ENCODE measurements at places on chromosomes 7 and 10. TPM values are rescaled to one million over a fixed set of nuclear protein-coding genes. Genes with fewer than 3 reads are reported as not detected.

The PTN gene
- 6.9 TPM for total RNA-seq

The ZNF92 gene
- 11.7 TPM for total RNA-seq

The OR2A5 gene
- not detected for total RNA-seq

The RARRES2 gene
- 23.4 TPM for total RNA-seq

- no peak for DNase-seq
Observed at GRCh38 chr7:68180761-68181160, 1184.1 kb downstream of the TYW1 start.

GRCh38 chr10:44362866-44363711 lies 21.8 kb downstream of the CXCL12 start:
- no peak for DNase-seq

DNA sequence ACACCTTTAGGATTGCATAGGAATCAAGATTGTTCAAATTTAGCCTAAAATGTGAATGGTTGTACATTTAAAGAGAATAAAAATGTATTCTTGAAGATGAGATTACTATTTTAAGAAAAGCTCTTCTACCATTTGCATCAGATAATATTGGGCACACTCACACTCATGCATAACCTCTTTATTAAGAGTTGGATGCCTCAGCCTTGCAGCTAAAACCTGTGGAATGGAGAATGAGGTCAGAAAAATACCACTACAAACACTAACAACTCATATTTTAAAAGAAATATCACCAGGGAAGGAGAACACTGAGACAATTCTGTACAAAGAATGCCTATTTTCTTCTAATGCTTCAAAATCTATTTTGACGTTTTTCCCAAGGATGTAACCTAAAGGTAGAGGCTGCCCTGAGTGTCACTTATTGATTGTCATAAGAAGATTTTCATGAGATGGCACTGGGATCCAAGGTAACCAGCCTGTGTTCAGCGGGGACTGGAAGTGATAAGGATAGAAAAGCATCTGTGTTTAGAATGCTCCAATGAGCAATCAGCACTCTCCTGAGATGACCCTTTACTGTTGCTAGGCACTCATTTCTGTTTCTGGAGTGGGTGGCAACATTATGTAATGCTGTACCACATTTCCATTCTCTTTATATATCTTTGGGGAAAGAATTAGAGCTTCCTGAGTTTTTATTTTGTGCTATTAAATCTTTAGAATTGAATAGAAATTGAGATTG lies 26.6 kb downstream of the REEP3 start:
- no peak for DNase-seq

- no peak for DNase-seq
Observed at GRCh38 chr10:48404646-48405045, 98.2 kb downstream of the MAPK8 start.

GRCh38 chr10:125802131-125802530 lies 20.9 kb downstream of the UROS start:
- no peak for DNase-seq

DNA sequence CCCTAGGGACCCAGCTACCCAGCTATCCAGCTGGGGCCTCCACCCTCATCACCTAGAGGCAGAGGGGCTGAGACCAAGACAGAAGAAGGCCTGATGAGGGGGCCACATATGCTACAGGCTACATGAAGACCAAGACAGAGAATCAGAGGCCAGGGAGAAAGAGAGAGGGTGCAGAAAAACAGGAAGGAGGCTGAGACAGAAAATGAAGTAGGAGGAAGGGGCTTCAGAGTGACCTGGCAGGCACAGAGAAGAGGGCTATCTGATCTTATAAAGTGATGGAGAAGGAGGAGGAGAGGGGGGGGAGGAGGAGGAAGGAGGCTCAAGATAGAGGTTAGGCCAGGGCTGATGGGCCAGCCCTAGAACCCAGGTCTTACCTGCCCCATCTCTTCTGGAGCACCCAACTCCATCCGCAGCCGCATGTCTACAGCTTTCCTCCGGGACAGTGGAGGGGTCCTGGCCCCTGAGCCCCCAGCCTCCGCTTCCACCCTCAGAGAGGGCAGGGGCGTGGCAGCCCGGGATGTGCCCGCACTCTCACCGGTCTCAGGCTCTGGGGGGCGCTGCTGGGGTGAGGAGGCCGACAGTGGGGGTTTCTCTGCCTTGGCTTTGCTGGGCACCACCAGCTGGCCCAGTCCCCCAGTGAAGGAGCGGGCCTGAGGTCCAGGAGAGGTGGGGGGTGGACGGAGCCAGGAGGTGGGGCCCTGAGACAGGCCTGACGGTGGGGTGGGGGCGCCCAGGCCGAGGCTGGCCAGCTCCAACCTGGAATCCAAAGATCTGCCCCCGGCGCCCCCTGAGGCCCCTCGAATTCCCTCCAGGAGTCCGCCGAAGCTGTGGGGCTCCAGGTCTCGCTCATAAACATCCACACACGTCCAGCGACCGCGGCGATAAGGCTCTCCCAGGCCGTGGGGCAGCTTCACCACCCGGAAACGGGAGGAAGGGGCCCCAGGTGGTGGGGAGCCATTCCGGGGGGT lies 1.8 kb downstream of the TSC22D4 start:
- DNase-seq: no peak

GRCh38 chr10:71299071-71299785 lies 19.8 kb upstream of the SLC29A3 start:
- DNase-seq: no peak

- DNase-seq: no peak
Observed at GRCh38 chr7:69625238-69625637, 27.0 kb downstream of the AUTS2 start.

- DNase-seq: no peak
Observed at GRCh38 chr7:159098424-159098786, 46.3 kb downstream of the VIPR2 start.

GRCh38 chr7:4713183-4713784 lies 31.2 kb downstream of the FOXK1 start:
- peak; percentile 82 for DNase-seq

All from suprapubic skin (tissue), 4 donors.